ENCODE measurements at places on chromosomes 7 and 10.

DNA sequence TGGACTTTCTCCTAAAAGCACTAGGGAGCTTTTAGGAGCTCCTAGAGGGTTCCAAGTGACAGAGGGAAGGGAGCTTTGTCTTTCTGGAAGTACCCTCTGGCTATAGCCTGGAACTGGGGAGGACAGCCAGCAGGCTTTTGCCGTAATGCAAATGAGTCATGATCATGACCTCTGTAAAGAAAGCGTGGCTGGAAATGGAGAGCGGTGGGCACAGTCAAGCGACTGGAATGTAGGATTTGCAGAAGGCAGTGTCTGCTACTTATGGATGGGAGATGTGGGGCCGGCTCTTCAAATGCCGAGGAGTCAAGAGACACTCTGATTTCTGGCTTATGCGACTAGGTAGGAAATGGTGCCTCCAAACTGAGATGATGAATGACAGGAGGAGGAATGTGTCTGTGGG lies 34.6 kb upstream of the PLPP4 start:
- DNase-seq, result no peak

GRCh38 chr7:45237788-45238461 lies 80.3 kb downstream of the RAMP3 start:
- DNase-seq, result no peak

GRCh38 chr7:27316311-27316710 lies 73.7 kb downstream of the EVX1 start:
- DNase-seq, result no peak

GRCh38 chr10:93656155-93656554 lies 43.8 kb downstream of the PDE6C start:
- DNase-seq, result no peak

- DNase-seq, result no peak
These were observed 36.5 kb upstream of the ZNF680 start for GRCh38 chr7:64599359-64599758.
